ENCODE measurements at places on chromosomes 5 and 9.

DNA sequence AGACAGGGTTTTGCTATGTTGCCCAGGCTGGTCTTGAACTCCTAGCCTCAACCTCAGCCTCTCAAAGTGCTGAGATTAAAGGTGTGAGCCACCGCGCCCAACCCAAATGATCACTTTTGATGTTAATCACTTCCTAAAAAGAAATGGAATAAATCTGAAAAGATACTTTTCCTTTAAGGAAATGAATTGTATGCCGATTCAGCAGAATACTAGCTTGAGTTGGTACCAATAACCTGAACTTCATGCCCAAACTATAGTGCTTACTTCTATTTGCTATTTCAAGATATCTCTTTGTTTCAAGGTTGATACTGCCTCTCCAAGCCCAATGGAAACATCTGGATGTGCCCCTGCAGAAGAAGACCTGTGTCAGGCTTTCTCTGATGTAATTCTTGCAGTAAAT lies 4.0 kb downstream of the CCNB1 start:
- DNase-seq, result no peak

- DNase-seq, result no peak
Observed at GRCh38 chr9:133558191-133559126, 24.0 kb downstream of the ADAMTSL2 start.

DNA sequence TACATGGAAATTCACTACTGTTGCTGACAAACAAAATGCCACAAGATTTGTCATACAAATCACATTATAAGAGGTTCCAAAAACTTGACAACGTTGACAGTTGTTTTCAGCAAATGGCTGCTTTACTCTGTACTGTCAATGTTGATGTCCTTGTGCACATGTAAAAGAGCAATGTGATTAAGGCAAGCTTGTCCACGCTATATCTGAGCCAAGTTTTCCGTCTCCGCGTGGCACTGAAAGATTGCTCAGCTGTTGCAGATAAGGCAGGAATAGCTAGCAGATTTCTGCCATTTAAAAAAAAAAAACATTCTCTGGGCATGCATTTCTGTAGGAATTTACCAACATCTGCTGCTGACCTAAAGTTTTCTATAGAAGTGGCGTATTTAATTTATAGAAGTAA lies 46.4 kb upstream of the MEF2C start:
- no peak for DNase-seq

- no peak for DNase-seq
Observed at GRCh38 chr5:10036136-10036815, 213.4 kb downstream of the ATPSCKMT start.

- no peak for DNase-seq
Observed at GRCh38 chr5:65364907-65365306, 116.8 kb downstream of the ADAMTS6 start.

- no peak for DNase-seq
Observed at GRCh38 chr5:144404672-144405071, 234.0 kb downstream of the KCTD16 start.

- DNase-seq, result no peak
Observed at GRCh38 chr5:458547-459353, 15.8 kb downstream of the EXOC3 start.

All from HuH-7.5 (cell line).